ENCODE measurements at places on chromosomes 1 and 21.

DNA sequence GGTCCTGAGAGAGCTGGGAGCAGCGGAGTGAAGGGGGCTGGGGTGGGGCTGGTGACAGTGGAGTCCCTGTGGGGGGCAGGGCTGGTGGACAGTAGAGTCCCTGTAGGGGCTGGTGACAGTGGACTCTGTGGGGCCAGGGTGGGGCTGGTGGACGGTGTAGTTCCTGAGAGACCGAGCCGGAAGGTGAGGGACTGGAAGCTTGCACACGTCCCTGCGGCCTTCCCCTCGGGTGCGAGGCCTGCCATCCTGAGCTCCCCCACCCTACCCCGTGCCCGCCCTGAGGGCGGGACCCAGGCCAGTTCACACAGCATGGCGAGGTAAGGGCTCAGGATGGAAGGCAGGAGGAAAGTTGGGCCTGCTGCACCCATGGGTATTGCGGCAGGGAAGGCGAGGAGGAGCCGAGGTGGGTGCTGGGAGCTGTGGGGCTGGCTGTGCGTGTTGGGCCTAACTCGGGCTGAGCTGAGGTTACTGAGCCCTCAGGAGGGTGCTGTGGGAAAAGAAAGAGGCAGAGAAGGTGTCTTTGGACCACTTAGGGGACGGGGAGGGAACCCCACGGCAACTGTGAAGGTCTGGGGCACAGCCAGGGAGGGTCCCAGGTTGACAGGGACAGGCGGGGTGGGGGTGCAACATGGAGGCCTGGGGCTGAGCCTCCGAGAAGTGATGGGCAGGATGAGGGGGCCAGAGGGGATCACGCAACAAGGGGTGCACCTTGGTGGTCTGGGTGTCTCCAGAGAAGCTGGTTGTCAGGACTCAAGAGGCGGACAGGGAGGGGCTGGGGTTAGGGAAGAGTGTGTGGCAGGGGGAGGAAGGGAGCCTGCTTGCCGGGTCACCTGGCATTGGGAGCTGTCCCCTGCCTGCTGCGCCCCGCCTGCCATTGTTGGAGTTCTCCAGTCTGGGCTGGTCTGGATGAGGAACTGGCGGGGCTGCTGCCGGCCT is 60.8 kb downstream of the PRKCZ start:
- no peak for DNase-seq

DNA sequence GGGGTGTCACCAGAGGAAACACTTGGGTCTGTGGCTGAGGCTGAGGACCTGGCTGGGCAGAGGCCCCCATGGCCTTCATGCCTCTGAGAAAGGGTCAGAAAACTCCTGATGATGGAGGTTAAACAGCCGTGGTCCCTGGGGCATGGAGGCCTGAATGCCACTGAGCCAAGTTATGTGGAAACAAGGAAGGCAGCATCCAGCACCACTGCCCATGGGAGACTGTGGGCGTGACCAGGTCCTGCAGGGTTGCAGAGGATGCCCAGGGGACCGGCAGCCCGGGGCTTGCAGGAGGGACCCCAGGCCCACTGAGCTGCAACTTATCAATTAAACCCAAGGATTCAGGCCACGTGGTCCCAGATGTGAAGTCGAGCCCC is 18.9 kb upstream of the COL6A2 start:
- DNase-seq, result no peak

DNA sequence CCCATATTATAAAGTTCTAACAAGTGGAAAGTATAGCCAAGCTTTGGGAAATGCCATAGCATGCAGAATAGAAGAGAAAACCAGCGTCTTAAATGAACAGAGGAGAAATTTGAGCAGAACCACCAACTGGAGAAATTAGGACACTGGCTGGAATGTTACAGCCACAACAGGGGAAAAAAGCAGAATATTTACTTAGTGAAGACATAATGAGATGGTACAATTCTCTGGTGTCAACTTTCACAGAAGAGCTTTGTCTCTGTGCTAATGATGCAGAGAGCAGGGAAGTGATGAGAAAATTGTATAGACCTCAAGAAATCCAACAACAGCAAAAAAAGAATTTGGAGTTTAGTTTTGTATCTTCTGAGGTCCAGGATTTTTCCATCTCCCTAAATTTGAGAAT is 249.7 kb downstream of the KIF26B start:
- DNase-seq, result no peak

DNA sequence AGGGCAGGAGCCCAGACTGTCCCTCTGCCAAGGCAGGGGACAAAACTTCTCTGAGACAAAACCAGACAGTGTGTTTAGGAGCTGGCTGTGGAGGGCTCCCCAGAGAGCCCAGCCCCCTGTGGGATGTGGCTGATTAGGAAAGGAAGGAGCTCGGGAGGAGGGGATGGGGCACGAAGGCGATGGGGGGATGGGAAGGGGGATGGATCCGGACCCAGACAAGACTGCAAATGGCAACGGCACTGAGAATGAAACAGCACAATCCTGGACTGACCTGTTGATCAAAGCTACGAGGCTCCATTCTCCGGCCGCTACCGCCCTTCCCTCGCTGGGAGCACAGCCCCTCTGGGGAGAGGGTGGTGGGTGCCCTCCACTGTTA is 33.1 kb downstream of the FOXO6 start:
- DNase-seq, result no peak

GRCh38 chr1:60034999-60035398 is 38.6 kb downstream of the C1orf87 start:
- DNase-seq, result no peak

GRCh38 chr1:44616991-44617702 is 57.1 kb downstream of the TMEM53 start:
- DNase-seq, result no peak

DNA sequence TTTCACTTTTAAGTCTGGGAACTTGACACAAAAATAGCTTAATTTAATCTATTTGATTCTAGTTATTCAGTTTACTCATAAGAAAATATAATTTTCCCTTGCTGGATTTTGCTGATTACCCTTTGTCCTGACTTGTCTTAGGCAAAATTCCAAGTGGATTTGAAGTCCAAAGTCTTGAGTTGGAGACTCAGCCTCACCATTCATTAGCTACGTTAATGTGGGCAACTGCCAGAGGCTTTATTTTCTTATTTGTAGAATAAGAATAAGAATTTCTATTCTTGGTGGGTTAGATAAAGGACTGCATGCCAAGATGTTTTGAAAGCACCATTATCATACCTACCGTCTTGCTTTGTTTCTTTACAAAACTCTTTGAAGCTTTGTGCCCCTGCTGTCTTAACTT is 22.8 kb upstream of the PAPPA2 start:
- DNase-seq, result peak; percentile 62

- no peak for DNase-seq
Measured at GRCh38 chr1:50972766-50973165, 2.7 kb downstream of the CDKN2C start.

- no peak for DNase-seq
Measured at GRCh38 chr1:89527750-89528381, 3.2 kb downstream of the LRRC8B start.

DNA sequence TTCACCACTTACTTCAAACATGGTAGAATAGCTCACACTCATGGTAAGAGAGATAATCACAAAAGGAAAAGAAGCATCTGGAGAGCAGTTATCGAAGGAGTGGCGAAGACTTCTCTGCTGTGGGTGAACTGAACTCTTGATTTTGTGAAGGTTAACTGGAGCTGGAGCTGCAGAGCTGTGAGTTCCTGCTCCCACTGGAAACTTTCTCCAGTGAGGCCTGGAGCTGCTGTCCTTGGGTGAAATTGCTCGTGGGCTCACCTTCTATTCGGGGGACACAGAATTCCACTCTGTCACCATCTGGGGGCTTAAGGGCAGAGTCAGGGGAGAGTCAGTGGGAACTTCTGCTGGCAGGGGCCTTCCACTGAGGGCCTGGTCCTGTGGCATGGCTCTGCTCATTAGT is 45.9 kb downstream of the MAB21L3 start:
- no peak for DNase-seq

DNA sequence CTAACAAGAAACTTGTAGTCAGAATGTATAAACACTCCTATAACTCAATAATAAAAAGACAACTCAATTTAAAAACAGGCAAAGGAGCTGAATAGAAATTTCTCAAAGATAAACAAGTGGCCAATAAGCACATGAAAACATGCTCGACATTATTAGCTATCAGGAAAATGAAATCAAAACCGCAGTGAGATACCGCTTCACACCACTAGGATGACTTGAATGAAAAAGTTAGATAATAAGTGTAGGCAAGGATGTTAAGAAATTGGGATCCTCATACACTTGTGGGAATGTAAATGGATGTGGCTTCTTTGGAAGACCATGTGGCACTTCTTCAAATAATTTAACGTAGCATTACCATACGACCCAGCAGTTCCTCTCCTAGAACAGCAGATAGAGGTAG is 8.9 kb downstream of the RALGPS2 start:
- no peak for DNase-seq

DNA sequence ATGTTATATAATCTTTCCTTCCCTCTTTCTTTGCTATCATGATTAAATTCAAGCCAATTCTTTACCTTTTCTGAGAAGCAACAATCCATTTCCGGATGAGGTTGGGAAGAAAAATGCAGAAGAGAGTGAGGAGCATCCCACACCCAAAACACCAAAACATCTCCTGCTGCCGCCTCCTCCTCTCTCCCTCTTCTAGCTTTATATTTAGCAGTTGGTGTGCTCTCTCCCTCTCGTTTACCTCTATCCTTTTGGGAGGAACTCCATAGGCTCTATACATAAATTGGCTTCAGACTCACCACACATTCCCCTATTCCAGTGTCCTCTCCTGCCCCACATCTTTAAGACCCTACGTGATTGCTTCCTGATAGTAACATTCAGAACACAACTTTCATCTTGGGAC is 332.2 kb upstream of the PLXNA2 start:
- DNase-seq, result no peak

DNA sequence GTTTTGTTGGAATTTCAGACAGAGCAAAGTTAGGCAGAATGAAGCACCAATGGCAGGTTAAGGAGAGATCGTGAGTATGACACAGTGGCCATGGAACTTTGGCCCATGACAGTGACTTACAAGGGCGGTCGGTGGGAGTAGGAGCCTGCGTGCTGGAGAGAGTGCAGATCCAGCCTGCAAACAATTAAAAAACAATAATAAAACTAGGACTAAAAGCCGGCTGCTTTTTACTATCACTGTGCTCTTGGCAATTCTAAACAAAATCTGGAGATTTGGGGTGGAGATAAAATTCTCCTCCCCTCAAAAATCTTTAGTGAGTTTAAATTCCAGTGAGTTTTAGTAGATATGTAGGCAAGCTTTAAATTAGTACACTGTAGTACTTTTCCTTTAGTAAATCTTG is 96.9 kb downstream of the DHRS3 start:
- no peak for DNase-seq

- no peak for DNase-seq
Measured at GRCh38 chr1:62317021-62317768, 2.0 kb downstream of the KANK4 start.

DNA sequence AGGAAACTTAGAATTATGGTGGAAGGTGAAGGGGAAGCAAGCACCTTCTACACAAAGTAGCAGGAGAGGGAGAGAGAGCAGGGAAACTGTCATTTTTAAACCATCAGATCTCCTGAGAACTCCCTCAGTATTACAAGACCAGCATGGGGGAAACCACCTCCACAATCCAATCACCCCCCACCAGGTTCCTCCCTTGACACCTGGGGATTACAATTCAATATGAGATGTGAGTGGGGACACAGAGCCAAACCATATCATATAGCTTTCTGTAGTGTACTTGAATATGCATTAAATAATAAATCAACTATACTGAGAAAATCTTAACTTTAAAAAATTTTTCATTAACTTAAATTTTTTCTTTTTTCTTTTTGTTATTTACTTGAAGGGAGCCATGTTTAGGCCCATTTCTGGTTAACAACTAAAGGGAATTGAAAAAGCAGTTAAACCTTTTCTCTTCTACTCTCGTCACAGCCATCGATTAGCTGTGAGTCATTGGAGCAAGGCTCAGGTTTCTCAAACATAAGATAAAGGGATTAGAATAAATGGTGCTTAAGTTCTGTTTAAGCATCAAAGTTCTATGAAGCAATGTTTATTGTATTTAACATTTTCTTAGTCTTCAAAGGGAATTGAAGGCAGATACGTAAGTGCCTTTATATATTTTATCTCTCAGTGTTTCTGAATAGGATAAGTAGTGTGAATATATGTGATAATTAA is 72.2 kb upstream of the DPT start:
- no peak for DNase-seq

DNA sequence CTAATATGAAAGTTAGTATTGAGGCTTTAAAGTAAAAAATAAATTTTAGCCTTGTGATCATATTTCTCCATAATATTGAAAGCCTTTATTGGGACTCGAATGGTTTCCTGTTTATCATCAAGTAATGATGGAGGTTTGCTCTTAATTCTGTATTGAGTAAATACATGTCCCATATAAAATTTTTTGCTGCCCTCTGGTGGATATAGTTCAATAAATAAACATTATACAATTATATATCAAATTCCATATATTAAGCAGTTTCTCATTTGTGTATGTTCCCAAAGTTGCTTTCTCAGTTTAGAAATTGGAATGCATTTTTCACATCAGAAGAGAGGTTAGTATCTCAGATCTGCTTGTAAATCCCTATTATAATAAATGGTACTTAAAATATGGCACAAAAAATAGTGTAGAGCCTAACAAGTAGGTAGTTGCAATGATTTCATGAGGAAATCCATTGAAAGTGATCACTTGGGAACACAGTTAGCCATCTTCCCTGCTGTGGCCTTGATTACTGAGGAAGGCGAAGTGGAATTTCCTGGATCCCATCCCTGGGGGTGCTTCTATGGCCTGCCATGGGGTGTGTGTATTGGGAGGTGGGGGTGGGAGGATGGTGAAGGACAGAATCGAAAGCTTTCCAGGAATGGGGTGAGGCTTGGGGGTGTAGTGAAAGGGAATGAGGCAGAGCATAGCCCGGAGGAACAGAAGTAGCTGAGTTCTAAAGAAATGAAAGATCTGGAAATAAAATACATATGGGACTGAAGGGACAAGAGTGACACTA is 84.1 kb upstream of the C21orf91 start:
- DNase-seq, result peak; percentile 59

- DNase-seq, result no peak
Measured at GRCh38 chr1:107230121-107230520, 89.3 kb downstream of the NTNG1 start.

DNA sequence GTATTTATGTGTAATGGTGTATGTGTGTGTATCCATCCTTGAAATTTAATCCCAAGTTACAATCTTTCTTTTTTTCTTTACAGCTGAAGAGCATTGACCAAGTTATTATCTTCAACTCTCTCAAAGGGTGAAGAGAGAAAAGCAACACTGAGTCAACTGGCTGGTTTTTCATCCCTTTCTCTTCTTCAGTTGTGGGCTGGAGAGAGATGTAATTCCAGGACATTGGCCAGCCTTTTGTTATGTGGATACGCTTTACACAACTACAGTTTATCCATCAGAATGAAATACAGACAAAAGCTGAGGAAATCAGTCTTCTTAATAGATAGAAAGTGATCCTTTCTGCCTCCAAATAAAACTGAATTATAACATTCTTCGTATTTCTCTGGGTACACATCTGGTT is 357.0 kb upstream of the NCAM2 start:
- DNase-seq, result no peak

Measured in foreskin keratinocyte (primary cell).